ENCODE measurements at places on chromosomes 12 and 14. TPM values are rescaled to one million over a fixed set of nuclear protein-coding genes. Genes with fewer than 3 reads are reported as not detected.

IQSEC3 gene
- under 0.01 TPM for total RNA-seq

PTPN6 gene
- total RNA-seq, result 3.3 TPM

LAG3 gene
- total RNA-seq, result 0.22 TPM

POTEM gene
- not detected for total RNA-seq

ADIPOR2 gene
- total RNA-seq, result 31.8 TPM

ZDHHC22 gene
- total RNA-seq, result not detected

OLR1 gene
- total RNA-seq, result not detected

TMEM132C gene
- under 0.01 TPM for total RNA-seq
